ENCODE measurements at places on chromosomes 4 and X.

- DNase-seq = no peak
These were observed 458.1 kb downstream of the STIM2 start for GRCh38 chr4:27318740-27319139.

DNA sequence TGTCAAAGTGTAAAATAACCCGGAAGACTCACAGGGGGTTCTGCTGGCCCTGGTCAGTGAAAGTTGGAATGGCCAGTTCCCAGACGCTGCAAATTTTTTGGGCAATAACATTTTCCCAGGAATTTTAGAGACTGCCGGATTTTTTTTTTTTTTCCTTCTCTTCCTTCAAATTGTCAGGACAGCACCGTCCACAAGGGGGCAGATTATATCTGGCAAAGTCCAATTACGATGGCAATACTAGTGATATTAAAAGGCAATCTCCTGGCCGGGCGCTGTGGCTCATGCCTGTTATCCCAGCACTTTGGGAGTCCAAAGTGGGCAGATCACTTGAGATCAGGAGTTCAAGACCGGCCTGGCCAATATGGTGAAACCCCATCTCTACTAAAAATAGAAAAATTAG lies 20.5 kb downstream of the SLC25A5 start:
- DNase-seq = peak; percentile 47

DNA sequence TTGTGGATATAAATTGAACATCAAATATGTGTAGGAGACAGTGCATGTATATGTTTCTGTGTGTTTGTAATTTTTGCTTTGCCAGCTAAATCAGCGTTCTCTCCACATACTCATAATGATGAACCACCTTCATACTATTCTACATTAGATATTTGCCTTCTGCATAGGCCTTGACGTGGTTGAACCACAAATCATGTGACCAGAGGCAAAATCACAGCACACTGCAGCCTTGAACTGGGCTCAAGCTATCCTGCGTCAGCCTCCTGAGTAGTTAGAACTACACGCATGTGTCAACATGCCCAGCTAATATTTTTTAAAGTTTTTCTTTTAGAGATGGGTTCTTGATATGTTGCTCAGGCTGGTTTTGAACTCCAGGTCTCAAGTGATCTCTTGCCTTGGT lies 9.5 kb downstream of the UBQLN2 start:
- DNase-seq = peak; percentile 24

DNA sequence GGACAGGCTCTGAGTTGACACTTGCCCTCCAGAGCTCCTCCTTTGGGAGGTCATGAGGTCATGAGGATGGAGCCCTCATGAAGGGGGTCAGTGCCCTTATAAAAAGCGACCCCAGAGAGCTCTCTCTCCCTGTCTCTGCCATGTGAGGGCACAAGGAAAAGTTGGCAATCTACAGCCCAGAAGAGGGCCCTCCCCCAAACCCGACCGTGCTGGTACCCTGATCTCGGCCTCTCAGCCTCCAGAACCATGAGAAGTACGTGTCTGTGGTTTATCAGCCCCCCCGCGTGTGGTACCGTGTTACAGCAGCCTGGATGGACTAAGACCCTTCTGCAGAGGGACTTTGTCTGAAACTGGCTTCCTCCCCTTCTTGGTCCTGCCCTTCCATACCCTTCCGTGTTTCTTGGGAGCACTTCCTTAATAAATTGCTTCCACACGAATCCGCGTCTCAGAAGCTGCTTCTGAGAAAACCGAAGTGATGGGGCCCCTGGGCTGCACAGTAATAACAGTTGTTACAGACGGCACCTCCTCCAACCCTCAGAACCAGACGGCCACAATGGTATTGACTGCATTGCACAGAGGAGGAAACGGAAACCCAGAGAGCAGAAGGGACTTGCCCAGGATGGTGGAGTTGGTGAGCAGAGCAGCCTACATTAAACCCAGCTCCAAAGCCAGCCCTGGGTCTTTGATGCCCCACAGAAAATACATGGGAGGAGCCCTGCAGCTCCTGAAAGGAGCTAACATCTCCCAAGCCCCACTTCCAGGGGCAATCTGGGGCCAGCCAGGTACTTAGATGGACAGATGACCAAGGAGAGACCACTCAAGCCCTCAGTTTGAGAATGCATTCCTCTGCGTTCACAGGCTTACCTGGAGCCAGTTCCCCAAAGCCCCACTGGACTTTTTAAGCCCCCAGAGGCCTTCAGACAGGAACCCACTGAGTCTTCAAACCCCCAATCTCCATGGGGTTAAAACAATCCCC lies 242.7 kb downstream of the BCOR start:
- DNase-seq = peak; percentile 91

DNA sequence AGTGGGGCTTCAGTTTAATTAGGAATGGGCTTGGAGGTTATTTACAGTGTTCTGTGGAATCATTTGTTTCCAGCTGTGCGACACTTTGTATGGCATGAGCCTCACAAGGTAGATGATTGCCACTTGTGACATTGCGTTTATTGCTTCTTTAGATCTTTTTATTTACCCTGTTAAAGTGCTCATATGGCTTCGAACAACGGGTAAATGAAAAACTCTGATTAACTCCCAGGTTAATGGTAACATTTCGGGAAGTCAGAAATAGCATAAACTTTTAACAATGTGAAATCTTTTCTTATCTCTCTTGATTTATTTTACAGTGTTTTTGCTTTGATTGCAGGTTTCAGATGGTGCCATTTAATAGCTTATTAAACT lies 494.3 kb downstream of the IDS start:
- no peak for DNase-seq

- DNase-seq = no peak
These were observed 37.9 kb downstream of the UNC5C start for GRCh38 chr4:95510877-95511276.

- DNase-seq = peak; percentile 14
These were observed 65.3 kb upstream of the FAM120C start for GRCh38 chrX:54248309-54248708.

- no peak for DNase-seq
These were observed 2267.9 kb upstream of the AGA start for GRCh38 chr4:179709961-179710624.

DNA sequence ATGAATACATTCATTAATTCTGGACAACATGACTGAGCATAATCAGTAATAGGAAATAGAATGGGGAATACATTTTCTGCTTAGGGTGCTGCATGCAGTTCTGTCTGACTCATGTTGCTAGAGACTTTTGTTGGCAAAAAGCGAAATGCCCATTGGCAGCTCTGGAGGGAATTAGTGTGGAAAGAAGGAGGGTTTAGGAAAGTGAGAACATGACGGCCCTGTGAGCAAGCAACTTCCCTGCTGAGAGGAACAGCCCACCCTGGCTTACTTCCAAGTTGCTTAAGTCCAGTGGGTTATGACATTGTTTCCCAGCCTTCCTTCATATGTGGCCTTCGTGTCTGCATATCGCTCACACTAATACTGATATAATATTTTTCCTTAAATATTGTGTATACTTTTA lies 13.8 kb downstream of the MAD2L1 start:
- no peak for DNase-seq

- DNase-seq = peak; percentile 48
These were observed 10.2 kb downstream of the HNRNPH2 start for GRCh38 chrX:101417981-101418841.

GRCh38 chr4:142974328-142974727 lies 128.2 kb upstream of the INPP4B start:
- DNase-seq = no peak

DNA sequence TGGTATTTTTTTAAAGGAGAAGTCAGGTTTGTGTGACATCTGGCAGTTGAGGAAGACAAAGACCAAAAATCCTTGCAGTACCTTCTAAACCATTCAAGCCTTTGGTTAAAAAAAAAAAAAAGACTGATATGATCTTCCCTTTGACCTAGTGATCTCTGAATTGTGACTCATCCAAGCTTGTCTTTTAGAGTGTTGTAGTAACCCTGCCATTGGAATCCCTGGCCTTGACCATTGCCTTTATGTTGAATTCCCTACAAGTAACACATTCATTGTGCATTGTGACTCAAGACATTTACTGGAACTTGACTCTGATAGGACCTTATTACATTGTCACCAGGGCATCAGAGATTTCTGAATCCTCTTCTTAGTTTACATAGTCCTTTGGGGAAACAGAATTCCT lies 1469.0 kb downstream of the TECRL start:
- DNase-seq = no peak

GRCh38 chrX:130216320-130216719 lies 44.6 kb downstream of the RAB33A start:
- peak; percentile 20 for DNase-seq

DNA sequence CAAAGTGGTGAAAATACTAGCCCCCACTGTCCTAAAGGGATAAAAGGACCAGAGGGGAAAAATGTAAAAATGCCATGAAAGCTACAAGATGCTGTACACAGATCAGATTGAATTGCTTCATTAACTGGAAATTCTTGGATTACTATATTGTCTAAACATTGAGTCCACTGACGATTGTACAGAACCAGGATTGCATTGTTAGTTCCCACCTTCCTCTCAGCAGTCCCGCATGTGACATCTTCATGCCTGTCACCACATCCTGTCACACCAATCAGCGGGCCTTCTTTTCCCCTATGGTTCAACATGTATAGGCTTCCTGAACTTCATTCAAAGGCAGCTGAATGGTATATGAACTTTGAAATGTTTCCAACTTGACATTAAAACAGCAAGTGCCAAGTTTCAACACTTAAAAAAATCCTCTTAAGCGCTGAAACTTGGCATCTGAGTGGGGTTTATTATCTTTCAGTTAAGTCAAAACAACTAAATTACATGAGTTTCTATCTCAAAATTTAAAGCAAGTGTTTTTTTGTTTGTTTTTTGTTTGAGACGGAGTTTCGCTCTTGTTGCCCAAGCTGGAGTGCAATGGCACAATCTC lies 24.6 kb downstream of the ZRSR2 start:
- DNase-seq = peak; percentile 3

DNA sequence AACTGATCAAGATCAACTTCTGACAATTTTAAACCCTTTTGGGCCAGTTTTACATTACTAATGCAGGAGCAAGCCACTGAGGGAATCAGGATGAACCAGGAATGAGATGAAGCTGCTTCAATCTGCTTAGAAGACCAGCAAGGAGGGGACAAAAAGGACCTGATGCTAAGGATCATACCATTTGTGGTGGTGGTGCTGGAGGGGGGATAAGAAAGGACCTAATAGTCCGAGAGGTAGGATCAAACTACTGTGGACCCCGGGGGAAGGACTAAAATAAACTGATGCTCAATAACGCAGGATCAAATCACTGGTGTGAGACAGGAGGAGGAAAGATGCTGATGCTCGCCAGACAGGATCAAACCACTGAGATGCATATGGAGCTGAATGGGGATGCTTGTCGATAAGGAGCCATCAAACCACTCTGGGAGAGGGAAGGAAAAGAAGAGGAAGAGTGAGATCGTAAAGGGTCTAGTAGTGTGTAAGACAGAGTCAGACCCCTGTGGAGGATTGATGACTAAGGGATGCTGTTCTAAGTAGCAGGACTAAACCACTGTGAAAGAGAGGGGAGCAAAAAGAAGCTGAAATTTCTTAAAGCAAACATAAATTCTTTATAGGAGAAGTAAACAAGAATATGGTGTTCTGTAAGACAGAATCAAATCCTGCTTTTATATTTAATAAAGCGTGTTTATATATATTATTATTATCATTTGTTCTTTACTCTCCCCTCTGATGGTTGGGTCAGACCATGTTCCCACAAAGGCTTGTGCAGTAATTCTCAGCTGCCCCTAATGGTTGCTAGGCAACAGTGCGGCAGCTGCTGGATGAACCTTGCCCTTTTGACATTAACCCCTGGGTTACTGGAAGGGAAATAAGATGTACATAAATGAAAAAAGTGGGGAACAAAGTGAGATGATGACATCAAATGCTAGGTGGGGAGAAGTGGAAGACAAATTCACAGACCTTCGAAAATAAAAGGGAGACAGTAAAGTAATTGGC lies 432.5 kb upstream of the FGF16 start:
- no peak for DNase-seq

- no peak for DNase-seq
These were observed 31.7 kb downstream of the RBBP7 start for GRCh38 chrX:16838202-16839066.

- DNase-seq = no peak
These were observed 42.4 kb upstream of the PGAM4 start for GRCh38 chrX:78011846-78012245.

Data from CD4-positive, alpha-beta T cell treated with Interleukin-17A for 1 hour (primary cell).